ENCODE measurements at places on chromosomes 12 and 14.

- no peak for DNase-seq
These were observed 147.5 kb downstream of the KCNH5 start for GRCh38 chr14:62897771-62898170.

- no peak for DNase-seq
These were observed 523.9 kb downstream of the FOXG1 start for GRCh38 chr14:29290441-29290840.

DNA sequence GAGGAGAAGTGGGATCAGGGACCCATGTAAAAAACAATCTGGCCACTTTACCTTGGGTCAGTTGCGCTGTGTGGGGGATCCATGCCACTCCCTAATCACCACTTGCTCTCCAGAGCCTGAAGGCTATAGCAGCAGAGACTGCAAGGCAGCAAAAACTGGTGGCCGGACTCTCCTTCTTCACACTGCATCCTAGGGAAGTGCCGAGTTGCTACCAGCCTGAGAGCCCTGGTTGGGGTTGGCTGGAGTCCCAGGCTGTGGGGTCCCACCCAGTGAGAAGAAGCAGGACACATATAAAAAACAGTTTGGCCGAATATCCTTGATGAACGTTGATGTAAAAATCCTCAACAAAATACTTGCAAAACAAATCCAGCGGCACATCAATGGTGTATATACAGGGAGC is 341.2 kb downstream of the AEBP2 start:
- no peak for DNase-seq

DNA sequence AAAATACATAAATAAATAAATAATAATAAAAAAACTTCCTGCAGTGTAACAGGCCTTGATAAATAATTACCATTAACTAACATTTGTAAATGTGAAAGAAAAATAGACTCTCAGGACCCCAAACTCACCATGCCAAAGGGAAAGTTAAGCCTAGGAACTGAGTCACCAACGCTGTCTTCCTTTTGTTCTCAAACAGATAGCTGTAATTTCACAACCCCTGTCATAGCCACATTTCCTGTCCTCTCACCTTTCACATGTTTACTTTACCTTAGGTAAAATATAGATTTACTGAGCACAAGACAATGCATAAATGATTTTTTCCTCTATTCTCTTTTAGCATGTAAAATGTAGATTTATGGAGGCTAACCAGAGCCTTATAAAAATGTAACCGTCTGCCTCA is 35.9 kb upstream of the CHST11 start:
- DNase-seq, result no peak

DNA sequence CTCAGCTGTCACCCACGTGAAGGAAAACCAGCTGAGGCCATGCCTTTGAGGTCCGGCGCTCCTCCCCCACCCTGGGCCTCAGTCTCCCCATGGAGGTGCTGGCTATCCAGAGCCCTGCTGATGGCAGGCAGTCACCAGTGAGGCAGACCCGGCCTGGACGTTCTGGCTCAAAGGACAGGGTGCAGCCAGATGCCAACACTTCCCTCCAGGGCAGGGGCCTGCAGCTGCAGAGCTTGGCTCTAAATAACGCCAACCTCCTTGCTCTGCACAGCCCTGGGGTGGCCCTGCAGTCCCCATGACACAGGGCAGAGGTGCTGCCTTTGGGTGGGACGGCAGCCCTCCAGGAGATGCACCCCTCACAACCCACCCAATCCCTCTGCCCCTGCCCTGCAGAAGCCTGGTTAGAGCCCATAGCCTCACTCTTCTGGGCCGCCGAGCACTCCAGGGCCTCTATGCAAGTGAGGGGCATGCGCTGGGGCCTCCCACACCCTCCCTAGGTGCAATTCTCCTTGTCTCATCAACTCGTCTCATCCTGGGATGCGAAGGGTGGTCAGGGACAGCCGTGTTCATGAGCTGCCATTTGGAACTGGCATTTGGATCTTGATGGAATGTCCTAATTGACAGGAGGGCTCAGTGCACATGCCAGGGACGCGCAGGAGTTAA is 30.4 kb downstream of the CCDC85C start:
- peak; percentile 29 for DNase-seq

DNA sequence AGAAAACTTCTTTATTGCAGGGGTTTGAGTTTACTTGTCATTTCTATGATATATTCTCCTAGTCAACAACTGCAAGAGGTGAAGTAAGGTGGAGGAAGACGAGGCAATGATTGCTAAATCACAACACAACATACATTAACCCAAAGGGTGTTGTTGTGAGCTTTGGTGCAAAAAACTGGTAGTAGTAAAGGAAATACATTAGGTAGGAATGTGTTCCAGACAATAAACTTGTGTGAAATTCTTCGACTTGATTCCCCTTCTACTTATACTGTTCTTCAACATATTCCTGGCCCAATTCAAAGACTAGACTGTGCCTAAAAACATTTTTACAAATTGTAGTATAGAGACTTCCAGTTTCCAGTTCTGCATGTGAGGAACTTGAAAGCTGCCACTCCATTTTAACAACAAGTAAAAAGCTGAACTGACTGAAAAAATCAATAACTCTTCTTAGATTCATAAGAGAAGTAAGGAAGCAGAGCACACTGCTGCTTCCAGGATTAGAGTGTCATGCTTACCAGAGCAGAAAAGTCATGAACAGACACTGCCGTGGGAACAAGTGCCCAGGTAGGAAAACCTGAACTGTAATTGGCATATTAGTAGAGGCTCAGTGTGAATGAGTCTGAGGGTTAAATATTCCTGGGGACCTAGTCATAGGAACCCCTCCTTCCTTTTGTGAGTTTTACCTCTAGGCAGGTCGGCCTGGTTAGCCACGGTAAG is 22.2 kb downstream of the COX8C start:
- DNase-seq, result no peak

DNA sequence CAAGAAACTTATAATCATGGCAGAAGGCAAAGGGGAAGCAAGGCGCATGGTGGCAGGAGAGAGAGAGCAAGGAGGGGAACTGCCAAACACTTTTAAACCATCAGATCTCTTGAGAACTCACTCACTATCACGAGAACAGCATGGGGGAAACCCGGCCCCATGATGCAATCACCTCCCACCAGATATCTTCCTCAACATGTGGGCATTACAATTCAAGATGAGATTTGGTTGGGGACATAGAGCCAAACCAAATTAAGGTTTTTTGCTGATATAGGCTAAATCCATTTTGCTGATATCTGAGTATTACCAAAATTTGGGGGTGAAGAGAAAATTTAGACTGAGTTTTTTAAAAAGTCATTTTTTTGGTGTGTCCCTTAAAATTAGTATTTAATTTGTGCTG is 54.9 kb upstream of the TMX1 start:
- no peak for DNase-seq
